Occipital lobe (tissue), 3 donors: ENCODE measurements at places on chromosomes 13 and 19. TPM values are rescaled to one million over a fixed set of nuclear protein-coding genes. Genes with fewer than 3 reads are reported as not detected.

GRCh38 chr13:108897955-108898354 is 268.5 kb downstream of the MYO16 start:
- no peak for DNase-seq

BSPH1 gene
- not detected for total RNA-seq

GRCh38 chr13:24131749-24132148 is 28.8 kb upstream of the SPATA13 start:
- no peak for DNase-seq

NDUFA11 gene
- total RNA-seq = 79.9 TPM

- no peak for DNase-seq
Measured at GRCh38 chr13:19184176-19184575, 2.6 kb upstream of the TUBA3C start.

DNA sequence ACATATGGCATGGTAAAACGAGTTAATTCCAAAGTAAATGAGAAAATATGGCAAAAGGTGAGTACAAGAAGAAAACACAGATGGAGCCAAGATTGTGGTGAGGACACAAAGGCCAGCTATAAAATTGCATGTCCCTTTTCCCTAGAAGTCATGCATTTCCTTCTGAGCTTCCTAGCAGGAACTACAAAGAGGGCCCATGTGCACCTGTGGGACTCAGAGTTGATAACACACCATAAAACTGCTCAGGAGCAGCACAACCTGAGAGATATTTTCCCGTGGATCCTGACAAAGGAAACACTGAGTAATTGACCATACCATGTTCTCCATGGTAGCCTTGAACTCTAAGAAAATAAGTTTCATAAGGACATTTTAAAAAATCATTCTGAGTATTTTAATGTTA is 228.3 kb downstream of the DLEU7 start:
- no peak for DNase-seq

DNA sequence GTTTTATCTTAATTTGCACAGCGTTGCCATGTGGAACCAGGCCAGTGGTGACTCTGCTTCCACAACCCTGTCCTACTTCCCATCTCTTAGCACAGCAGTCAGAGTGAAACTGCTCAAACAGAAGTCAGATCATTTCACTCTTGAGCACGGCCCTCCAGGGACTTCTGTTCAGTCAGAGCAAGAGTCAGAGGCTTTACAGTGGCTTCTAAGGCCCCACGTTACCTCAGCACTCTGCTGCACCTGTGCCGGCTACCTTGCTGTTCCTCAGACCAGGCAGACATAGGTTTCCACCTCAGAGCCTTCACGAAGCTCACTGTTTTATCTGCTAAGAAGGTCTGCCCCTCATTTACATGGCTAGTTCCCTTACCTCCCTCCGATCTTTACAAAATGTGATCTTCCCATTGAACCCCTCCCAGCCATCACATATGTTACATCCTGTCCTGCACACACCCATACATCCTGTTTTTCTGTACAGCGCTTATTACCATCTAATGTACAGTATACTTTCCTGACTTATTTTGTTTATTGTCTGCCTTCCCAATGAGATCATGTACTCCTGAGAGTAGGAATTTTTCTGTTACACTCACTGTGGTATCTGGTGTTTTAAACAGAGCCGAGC is 41.6 kb downstream of the TM9SF2 start:
- no peak for DNase-seq

GRCh38 chr19:7663706-7664105 is 5.1 kb upstream of the RETN start:
- DNase-seq = no peak

C1QTNF9B gene
- not detected for total RNA-seq
